ENCODE measurements at places on chromosomes 12 and 14.
A peak's percentile ranks its signal among the peaks of the same experiment; 100 is the strongest.

DNA sequence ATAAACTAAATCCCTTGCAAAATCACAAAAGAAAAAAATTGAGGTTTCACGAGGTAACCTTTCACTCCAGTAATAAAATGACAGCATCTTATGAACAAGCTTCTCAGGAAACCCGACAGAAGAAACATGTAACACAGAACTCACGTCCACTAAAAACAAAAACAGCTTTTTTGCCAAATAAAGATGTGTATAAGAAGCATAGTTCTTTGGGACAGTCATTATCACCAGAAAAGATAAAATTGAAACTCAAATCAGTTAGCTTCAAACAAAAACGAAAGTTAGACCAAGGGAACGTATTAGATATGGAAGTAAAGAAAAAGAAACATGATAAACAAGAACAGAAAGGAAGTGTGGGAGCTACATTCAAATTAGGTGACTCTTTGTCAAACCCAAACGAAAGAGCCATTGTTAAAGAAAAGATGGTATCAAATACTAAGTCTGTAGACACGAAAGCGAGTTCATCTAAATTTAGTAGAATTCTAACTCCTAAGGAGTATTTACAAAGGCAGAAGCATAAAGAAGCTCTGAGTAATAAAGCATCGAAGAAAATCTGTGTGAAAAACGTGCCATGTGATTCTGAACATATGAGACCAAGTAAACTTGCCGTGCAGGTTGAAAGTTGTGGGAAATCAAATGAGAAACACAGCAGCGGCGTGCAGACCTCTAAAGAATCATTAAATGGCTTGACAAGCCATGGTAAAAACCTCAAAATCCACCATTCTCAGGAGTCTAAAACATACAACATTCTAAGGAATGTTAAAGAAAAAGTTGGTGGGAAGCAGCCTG, 25.8 kb downstream of the RESF1 start:
- DNase-seq, result no peak

- no peak for DNase-seq
These were observed 142.0 kb upstream of the PELI2 start for GRCh38 chr14:55976219-55976618.

GRCh38 chr12:124814741-124815613, 48.7 kb downstream of the SCARB1 start:
- DNase-seq, result peak; percentile 1

DNA sequence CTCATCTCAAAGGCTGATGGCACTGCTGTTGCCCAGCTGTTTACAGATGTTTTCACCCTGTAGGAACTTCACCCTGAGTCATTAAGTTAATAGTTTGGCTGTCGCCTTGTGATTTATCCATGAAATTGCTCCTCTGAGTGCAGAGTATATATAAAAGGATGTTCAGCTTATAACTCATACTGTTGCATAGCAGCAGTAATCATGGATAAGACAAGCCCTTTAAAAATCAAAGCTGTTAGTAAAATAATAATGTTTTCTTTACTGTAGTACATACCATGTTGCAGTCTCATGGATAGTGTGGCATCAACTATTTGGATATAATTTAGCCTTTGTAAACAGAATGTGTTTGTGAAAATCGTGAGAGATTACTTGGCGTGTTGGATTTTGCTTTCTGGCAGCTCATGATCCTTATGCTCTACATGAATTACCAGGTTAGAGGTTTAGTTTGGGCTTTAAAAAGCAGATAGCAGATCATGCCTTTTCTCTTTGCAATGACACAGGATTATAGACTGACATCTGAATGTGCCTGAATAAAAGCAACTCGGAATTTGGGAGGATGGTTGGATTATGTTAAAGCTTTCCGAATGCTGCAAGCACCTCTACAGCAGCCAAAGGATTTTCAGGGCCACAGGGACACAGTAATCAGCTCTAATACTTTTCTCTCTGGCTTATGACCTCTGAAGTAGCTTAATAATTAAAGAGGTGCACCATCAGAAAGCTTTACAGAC, 279.7 kb upstream of the ATP2B1 start:
- no peak for DNase-seq

GRCh38 chr12:12872934-12873275, 18.5 kb upstream of the GPRC5A start:
- DNase-seq, result no peak

DNA sequence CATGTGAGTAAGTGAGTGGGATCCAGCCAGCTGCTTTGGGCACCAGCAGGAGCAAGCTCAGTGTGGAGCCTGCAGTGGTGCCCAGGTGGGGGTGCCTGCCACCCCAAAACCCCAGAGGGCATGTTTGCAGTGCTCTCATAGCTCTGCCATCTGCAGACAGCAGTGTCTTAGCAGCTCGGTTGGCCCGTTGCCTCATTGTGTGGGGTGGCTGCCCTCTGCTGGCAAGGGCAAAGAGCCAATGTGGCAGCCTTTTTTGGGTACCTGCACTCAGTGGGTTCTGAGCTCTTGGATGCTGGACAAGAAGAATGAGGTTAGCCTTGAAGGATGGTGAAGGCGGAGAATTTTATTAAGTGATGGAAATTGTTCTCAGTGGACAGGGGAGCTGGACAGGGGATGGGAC, 52.3 kb downstream of the NEUROD4 start:
- peak; percentile 39 for DNase-seq

DNA sequence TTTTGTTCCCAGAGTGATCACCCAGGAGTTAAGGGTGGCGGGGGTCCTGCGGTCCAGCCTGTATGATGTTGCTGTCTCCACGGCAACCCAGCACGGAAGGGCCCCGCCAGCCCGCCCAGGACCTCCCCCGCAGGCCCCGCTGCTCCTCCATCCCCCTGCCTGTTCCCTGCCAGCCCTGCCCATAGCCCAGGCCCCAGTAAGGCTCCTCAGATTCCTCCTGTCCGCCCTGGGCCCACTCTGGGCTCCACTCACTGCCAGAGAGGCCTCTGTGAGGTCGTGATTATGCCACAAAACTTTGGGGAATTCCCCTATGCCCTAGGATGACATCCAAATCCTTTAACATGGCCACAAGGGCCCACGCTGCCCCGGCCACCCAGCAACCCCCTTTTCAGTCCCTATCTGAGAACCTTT, 20.8 kb downstream of the HSP90AA1 start:
- DNase-seq, result no peak

DNA sequence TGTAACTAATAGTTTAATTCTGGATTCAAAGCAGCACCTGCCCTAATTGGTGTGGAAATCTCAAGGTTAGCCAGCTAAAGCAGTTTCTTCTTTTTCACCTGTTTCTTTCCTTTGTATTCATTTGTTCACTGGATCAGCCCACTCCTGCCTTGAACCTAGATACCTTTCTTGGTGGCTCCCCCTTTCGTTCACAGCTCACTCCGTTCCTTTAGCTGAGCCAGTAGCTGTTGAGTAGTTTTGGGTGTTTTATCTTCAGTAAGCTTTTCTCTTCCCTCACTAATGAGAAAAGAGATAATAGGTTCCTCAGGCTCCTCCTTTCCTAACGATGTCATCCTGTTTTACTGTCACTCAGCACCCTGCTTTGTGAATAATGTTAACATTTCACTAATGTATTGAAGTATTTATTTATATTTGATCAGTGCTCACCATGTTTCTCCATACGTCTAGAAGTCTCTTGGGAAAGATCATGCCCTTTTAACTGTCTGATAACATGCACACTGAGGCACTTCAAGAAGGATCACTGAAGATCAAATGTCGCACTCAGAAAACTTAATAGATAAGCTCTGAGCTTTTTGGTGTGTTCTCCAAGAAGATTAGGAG, 121.1 kb downstream of the TGFB3 start:
- DNase-seq, result no peak

DNA sequence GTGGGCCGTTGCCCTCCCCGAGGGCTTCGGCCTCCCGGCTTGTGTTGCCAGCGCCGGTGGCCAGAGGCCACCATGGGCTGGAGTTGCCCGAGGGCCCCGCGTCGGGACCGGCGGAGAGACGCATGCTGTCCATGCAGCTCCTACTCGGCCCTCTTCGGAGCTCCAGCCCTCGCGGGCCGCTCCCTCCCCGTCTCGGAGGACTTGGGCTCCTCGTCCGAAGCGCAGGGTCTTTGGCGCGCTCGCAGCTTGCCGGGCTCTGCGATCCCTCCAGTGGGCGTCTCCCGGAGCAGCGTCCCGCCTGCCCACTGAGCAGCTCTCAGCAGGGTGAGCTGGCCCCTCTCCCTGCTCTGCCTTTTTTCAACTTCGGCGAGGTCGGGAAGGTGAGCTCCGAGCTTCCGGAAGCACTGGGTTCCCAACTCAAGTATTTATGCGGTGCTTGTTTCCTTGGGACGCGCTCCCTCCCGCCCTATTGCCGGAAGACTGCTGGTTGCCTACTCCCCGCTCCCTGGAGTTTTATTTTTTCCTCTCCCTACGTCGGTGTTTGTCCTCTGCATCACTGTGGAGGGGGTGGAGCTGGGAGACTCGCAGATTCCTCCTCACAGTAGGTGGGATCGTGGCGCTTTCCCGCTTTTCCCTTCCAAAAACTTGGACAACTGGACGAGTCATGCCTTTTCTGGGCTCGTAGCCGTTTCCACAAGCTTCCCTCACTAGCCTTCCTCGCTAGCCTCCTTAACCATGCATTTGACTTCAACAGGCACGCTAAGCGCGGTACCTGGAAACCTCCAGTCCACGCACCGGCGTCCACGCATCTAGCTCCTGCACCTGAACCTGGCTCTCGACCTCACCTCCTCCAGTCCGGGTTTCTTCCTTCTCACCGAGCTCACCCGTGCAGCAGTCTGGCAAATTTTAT, at the start of gene AVPR1A:
AVPR1A (minus strand) TSS at position 489 of the 910 bp plus-strand sequence; CDS start at position 124, 365 bp downstream.
- no peak for DNase-seq

- peak; percentile 0 for DNase-seq
These were observed 104.2 kb upstream of the ABCD2 start for GRCh38 chr12:39723831-39724230.

- no peak for DNase-seq
These were observed 18.7 kb downstream of the HVCN1 start for GRCh38 chr12:110670161-110670701.
